ENCODE measurements at places on chromosomes 16 and 17.

- DNase-seq, result no peak
Measured at GRCh38 chr17:68972119-68972704, 17.0 kb upstream of the ABCA8 start.

DNA sequence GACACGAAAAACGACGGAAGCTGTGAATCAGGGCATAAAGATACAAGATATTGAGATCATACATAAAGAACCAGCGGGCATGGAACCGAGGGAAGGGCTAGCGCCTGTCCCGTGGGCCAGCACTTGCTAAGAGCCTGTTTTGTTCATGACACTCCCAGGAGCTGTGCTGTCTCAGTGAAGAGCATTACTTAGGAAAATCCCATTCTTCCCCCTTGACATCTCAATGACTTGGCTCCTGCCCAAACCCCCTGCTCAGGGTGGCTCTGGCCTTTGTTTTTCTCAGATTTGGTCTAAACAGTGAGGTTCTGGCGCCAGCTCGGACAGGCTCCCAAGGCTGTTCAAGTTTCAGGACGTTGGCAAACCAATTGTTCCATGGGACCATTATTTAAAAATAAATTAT, 79.1 kb upstream of the SEC14L1 start:
- no peak for DNase-seq

GRCh38 chr17:30550512-30551273, 73.5 kb downstream of the GOSR1 start:
- DNase-seq, result peak; percentile 72

- no peak for DNase-seq
Measured at GRCh38 chr16:67702130-67702529, 17.0 kb downstream of the GFOD2 start.

GRCh38 chr17:1153795-1154546, 25.8 kb downstream of the ABR start:
- peak; percentile 83 for DNase-seq

DNA sequence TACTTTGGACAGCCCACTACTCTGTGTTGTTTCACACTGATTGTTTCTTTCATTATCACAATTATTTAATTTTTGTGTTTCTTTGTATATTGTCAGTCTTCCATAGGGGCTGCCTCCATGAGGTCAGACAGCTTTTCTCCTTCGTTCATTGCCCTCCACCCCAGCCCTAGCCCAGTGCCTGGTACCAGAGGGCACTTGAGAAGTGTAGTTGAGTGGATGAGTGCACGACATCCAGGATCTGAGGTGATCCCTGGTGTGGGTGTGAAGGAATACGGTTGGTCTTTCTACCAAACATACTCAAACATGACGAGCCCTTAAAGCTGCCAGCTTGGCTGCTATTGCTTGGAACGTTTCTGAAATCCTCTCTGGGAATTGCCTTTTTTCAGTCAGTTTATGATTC, 37.9 kb downstream of the DHRS7B start:
- DNase-seq, result no peak

DNA sequence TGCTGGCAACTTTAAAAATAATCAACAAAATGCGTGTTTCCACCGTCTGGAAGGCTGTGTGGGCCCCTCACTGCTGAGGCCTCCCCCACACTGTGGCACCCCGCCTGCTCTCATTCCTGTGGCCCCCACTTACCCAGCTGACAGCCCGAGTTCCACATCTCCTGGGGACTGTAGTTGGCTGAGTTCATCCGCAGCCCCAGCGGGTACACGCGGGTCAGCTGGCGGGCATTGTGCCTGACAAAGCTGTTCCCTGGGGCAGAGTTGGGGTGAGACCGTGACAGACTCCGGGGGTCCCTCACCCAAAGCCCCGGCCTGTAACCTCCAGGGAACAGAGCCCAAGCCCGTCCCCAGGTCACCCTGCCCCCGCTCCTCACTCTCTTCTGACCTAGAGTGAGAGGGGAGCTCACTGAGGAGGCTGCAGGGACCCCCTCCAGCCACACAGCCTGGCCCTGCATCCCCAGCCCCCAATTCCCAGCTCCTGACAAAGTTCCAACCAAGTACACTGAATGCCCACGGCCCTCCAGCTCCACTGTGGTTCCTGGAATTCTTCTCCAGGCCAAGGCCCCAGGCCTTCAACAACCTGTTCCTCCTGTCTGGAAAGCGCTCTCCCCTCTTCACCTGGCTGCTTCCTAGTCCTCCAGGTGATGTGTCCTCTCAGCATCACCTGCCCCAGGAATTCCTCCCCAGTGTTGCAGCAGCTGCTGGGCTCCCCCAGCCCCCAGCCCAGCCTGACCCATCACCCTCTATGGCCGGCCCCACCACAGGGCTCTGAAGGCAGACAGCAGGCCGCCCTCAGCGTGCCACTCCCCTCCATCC, 18.0 kb downstream of the PLCD3 start:
- DNase-seq, result no peak

DNA sequence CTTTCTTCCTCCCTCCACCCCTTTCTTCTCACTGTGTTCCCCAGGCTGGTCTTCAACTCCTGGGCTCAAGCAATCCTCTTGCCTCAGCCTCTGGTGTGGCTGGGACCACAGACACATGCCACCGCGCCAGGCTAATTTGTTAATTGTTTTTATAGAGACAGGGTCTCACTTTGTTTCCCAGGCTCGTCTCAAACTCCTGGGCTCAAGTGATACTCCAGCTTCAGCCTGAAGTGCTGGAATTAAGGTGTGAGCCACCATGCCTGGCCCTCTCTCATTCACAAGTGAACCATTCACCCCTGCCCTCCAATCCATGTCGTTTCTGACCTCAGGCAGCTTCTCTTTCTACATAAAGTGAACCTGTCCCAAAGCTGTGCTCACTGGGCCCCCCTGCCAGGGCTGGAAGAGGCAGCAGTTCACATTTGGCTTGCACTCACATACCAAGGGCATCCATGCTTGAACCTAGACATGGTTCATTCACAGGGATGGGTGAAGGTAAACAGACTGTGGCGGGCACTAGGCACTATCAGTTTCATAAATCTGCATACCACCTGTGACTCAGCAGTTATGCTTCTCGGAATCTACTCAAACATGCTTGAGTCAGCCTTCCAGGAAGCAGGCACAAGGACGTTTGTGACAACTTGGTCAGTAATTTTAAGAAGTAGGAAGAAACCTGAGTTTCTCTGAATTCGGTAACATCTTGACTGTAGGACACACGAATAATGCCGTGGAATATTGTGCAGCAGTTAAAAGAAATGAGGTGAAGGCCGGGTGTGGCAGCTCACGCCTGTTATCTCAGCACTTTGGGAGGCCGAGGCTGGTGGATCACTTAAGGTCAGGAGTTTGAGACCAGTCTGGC, 6.0 kb upstream of the RNF213 start:
- peak; percentile 94 for DNase-seq

- DNase-seq, result no peak
Measured at GRCh38 chr17:9900044-9900594, 5.0 kb downstream of the RCVRN start.

- DNase-seq, result no peak
Measured at GRCh38 chr17:17196776-17197175, 9.4 kb downstream of the PLD6 start.

DNA sequence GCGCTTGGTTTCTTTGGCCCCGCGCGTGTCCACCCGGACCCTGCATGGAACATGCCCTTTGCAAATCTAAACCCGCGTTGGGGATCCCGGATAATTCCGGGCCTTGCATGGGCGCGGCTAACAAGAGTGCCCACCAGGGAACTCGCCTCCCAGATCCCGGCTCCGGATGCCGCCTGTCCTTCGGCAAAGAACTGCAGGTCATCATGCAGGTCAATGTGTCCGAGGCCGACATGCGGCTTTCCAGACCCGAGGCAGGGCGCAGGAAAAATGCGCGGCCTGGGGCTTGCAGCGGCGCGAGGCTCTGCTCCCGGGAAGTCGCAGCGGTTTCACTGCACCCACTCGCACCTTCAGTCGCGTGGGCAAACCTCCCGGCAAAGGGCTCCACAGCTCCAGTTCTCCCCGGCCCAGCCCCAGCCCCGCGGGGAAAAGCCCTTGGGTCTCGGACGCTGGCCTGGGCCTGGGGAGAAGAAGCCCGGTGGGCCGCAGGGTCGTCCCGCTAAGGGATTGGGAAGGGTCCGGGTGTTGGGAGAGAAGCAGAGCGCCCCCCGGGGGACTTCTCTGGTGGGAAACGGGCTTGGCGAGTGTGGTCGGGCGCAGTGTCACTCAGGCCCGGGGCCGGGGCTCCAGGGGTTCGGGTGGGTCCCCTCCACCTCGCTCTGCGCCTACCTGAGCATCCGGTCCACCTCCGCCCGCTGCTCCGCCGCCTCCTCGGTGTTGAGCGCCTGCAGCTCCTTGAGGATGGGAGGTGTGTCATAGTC, 805 bp downstream of the HNF1B start:
- no peak for DNase-seq

Data from amniotic epithelial cell (primary cell).